Kasumi-1 (cell line): ENCODE measurements at places on chromosomes 12 and 14.

DNA sequence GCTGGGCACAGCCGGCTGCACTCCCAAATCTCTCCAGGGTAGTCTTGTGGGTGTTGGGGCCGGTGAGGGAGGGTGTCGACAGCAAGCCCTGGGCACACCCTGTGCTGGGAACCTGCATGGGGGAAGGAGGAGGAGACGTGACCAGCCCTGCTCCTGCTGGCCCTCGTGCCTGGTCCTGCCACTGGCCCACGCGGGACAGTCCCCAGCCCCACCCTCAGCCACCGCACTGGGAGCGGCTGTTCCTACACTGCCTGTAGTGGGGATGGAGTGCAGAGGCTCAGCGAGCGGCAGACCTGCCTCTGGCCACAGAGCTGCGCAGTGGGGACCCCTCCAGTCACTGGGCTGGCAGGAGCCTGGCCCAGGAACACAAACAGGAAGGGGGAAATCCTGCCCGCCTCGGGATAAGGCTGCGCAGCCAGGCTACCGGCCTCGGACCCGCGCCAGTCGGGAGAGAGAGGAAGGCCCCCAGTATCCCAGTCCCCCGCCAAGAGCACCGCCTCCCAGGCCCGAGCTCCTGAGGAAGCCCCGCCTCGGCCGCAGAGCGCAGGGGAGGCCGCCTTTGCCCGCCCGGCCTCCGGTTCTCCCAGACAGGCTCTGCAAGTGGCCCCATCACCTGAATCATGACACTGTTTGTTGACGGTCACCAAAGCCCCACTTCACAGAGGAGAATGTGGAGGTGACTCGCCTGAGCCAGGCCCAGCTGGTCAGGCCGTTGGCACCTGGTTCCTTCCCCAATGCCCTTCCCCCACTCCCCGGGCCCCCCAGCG is 10.6 kb downstream of the AHNAK2 start:
- no peak for DNase-seq

- no peak for DNase-seq
These were observed 67.7 kb upstream of the PTHLH start for GRCh38 chr12:28040246-28040645.

DNA sequence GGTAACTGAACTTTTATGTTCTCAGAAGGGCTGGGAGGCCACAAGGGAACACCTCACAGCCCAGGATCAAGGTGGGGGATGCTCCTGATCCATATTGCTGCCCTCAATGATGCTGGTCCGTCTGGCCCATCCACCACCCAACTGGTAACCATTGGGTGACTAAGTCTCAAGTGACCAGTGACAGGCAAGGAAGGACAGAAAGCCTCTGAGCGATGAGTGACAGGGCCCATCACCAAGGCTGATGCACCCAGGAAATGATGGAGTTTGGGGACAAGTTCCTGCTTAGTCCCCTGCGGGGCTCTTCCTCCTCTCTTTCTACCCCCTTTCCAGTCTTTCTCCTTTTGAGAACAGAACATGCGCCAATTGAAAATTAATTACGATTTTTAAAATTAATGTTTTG is 2.6 kb upstream of the MMP19 start:
- no peak for DNase-seq

DNA sequence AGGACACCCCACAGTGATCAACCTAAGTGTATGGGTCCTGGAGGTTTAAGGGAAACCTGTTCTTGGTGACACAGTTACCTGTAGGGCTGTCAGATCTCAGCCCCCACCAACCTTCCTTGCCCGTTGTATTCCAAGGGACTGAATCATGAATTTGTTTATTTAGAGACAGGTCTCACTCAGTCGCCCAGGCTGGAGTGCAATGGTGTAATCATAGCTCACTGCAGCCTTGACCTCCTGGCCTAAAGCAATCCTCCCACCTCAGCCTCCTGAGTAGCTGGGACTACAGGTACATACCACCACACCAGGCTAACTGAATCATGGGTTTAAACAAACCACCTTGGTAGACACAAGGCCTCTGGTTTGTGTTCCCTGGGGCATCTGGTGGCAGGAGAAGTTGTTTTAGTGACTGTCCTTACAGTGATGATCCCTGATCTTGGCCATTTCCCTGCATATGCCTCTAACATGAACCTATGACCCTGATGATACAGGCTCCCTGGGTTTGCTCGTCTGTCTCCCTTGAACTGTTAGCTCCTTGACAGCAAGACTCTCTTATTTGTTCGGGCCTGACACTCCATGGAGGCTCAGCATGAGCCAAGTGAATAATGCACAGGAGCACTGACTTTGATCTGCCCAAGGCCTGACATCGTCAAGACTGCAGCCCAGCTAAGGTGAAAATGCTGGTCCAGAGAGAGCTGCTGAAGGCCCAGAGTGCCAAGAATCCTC is 47.9 kb downstream of the PITPNM2 start:
- no peak for DNase-seq

GRCh38 chr12:94909663-94910062 is 93.8 kb downstream of the NDUFA12 start:
- no peak for DNase-seq

DNA sequence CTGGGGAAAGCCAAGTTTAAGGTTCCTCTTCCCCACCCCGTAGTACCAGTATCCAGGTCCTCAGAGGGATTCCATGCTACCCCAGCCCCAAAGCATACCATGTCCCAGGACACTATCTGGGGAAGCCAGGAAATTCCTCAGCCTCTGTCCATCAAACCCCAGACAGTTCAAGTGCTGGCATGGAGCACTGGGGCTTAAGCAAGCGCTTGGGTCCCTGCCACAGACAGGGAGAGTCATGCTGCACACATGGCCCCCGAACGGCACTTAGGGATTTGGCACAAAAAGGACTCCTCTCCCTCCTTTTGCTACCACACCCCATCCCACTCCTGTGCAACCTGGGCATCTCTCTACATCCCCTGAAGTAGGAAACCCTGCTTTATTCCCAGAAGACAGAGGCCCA is 21.8 kb downstream of the ADCY6 start:
- DNase-seq = no peak

DNA sequence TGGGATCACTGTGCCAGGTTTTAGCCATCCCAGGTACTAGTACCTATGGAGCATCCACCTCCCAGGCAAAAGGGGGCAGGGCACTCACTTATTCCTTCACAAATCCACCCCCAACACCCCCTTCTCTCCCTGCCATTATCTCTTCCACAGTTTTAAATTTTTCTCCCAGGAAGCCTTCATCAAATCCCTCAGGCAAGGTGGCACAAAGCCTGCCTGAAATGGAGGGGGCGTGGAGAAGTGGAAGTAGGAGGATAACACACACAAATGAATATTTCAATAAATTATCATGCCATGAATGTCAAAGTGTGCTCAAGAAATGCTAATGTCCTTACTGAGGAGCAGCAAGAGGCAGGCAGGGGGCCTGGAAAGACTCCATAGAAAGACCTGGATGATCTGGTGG is 4.7 kb upstream of the CHST11 start:
- no peak for DNase-seq

DNA sequence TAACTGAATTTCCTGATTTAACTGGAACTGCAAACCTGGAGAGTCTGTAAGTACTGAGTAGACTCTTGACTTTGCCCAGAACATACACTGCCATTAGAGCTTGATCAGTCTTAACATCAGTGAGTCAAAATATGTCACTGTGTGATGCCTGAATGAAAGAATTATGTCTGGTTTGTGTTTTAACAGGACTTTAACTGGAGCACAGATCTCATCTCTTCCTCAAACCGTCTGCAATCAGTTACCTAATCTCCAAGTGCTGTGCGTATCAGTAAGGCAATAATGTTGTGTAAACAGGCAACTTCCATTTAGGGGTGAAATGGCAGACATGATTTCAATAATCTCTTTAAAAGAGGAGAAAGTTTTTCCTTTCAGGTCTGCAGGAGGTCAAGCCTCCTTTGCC is 97.0 kb downstream of the ZFC3H1 start:
- no peak for DNase-seq

DNA sequence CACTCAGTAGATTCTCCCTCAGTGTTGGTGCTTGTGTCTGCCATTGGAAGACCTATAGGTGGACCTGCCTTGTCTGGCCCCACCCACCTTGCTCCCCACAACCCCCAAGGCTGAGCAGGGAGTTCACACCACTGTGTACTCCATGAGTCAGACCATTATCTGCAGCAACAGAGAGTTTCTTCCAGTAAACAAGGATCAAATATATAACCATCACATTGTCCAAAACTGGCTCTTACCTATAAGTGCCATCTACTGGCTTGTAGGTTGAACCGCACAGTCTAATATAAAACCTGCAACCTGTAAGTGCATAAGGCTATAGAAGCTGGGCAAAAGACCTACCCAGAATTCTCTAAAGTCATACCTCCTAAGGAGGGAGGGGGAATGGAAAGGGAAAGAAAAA is 7.9 kb downstream of the TAS2R13 start:
- DNase-seq = peak; percentile 8

- DNase-seq = no peak
These were observed 13.2 kb downstream of the PNP start for GRCh38 chr14:20482382-20482781.

GRCh38 chr14:91158091-91158790 is 44.4 kb downstream of the DGLUCY start:
- DNase-seq = no peak

- DNase-seq = peak; percentile 38
These were observed 10.5 kb downstream of the ARHGEF25 start for GRCh38 chr12:57621497-57622292.

- DNase-seq = no peak
These were observed 557.0 kb downstream of the SLC6A15 start for GRCh38 chr12:84355561-84355960.

DNA sequence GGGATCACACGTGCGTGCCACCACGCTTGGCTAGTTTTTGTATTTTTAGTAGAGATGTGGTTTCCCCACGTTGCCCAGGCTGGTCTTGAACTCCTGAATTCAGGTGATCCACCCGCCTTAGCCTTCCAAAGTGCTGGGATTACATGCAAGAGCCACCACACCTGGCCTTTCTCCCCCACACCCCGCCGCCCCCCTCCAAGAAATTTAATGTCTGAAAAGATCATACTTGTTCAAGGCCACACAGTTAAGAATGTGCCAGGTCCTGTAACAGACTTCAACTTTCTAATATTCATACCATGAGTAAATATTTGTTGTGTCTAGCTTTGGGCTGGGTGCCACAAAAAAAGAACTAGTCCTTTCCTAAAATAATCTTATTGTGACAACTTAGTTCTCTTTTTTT is 9.1 kb downstream of the GATC start:
- no peak for DNase-seq

- no peak for DNase-seq
These were observed 15.1 kb downstream of the PHETA1 start for GRCh38 chr12:111353603-111354295.

DNA sequence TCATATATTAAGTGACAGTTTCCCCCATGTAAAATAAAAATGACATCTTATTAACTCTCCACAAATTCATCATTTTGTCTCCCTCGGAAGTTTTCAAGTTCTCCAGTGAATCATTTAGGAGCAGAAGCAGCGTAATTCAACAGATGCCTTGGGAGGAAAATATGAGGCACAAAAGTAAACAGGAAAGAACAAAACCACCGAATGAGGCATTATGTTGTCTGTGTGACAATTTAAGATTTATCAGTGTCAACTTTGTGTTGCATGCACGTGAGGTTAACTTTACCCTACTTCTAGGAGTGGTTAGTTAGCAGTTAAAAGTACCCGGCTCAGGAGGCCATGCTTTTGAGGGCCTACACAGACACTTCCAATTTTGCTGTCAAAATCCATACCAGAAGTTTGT is 258.6 kb downstream of the IPO8 start:
- DNase-seq = no peak

- DNase-seq = no peak
These were observed 37.3 kb downstream of the AKAP6 start for GRCh38 chr14:32366256-32366879.

DNA sequence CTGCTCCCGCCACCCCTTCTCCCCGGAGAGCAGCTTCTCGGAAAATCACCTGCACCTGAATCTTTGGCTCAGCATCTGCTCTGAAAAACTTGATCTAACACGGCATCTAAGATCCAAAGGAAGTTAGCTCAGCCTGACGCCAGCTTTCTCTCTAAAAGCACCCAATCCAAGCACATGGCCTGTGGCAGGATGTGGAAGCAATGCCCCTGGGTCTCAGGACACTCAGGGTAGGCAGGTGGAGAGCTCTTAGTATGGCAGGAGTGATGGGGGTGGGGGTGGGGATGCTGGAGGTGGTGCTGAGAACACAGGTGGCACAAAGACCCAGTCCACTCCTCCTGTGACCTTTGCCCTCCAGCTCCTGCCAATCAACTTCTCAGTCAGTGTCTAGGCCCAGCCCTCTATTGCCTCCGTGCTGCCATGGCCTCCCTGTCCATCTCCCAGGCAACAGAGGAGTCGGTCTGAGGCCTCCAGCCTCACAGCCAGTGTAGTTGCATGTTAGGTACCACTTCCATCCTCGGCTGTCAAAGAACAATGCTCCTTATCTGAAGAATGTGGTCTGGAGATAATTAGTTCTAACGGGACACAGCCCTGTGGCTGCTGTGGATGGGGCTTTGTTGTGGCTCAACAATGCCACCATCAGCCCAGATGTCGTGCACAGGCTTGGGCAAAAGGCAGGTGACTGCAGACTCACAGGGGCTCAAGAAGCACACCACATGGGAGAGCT is 180.0 kb upstream of the C14orf180 start:
- DNase-seq = no peak

- no peak for DNase-seq
These were observed 6.0 kb upstream of the PCNX1 start for GRCh38 chr14:70901269-70901668.

DNA sequence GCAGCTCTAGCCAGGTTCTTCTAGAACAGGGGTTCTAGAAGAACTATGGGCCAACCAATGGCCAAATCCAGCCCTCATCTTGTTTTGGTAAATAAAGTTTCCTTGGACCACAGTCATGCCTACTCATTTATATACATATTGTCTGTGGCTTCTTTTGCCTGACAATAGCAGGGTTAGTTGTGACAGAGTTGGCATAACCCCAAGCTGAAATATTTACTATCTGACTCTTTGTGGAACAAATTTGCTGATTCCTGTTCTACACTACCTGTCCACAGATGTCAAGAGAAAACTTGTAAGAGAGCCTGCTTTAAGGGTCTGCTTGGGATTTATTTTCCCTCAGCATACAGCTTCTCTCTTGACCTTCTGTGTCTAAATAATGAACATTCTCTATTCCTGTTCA is 289.0 kb downstream of the KSR2 start:
- DNase-seq = no peak
